ENCODE measurements at places on chromosomes 2 and 18.
A peak's percentile ranks its signal among the peaks of the same experiment; 100 is the strongest.

- DNase-seq, result no peak
Measured at GRCh38 chr2:122480501-122481243, 725.2 kb downstream of the TSN start.

DNA sequence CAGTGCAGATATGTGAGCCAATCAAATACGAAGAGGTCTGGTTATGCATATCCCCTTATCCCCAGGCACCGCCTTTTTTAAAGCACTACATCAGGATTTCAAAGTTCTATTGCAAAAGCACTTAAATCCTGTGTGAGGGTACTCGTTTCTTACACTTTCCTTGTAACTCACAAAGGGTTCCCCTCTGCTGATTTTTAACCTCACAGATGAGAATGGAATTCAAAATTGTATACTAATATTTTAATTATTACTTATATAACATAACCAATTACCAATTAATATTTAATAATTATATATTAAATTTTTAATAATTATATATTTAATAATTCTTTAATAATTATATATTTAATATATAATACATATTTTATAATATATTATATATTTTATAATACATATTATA is 126.2 kb upstream of the MAPRE2 start:
- no peak for DNase-seq

- no peak for DNase-seq
Measured at GRCh38 chr2:218089259-218089658, 20.2 kb downstream of the RUFY4 start.

DNA sequence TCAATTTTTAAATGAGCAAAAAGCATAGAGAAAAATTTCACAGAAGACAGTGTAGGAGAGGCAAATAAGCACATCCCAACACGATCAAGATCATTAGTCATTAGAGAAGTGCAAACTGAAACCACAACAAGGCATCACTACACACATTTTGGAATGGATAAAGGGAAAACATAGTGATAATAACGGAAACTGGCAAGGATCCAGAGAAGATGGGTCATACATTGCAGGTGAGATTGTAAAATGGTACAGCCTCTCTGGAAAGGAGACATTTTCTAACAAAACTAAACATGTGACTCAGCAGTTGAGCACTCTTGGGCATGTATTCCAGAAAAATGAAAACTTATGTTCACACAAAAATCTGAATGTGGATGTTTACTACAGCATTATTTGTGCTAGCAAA is 98.3 kb upstream of the TMEM17 start:
- no peak for DNase-seq

- DNase-seq, result no peak
Measured at GRCh38 chr2:205474741-205475415, 207.4 kb upstream of the NRP2 start.

DNA sequence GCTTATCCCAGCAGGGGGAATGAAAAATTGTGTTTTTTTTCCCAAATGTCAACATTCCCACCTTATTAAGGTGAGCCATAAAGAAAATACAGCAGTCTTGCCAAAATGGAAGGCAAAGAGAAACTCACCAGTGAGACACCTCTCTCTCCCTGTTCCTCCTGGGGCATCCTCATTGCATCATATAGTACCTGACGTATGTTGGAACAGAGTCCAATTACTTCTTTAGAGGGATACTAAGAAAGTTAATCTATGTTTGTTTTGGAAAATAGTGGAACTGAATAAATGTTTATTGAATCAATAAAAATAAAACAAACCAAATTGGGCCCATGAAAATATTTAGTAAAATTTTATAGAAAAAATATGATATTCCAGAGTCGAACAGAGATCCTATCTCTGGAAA is 700.4 kb downstream of the LRRTM4 start:
- DNase-seq, result no peak

GRCh38 chr2:98404556-98405250 is 40.0 kb upstream of the INPP4A start:
- DNase-seq, result no peak

DNA sequence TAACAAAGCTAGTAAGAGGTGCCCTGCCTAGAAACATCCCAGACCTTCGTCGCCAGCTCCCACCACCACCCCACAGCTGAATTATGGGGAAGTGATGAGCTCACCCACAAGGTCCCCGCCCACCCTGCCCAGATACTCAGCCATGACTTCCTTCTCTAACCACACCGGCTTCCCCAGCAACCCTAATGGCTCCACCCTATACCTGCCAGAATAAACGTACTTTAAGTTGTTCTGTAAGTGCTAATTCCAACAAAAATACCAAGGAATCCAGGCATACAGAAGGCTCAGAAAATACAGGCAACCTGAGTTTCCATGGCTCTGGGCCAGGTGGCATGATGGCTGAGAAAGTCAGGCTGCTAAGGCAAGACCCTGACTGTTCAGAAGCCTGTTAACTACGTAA is 39.1 kb downstream of the TMEM163 start:
- peak; percentile 28 for DNase-seq

DNA sequence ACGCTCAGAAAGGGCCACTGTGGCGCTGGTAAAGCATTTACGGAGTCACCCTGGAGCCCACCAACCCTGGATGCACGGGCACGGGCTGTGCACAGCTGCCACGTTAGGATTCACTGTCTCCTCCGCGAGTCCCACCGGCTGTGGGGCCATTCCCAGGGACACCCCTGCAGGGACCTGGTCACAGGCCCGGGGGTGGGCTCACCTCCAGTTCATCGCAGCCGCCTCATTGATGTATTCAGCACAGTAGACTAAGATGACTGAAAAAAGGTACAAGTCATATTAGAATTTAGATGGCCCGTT is 4.7 kb downstream of the TMEM18 start:
- DNase-seq, result no peak
